ENCODE measurements at places on chromosomes 13 and 19. TPM values are rescaled to one million over a fixed set of nuclear protein-coding genes. Genes with fewer than 3 reads are reported as not detected.

CCDC8 gene
- total RNA-seq = not detected

DNA sequence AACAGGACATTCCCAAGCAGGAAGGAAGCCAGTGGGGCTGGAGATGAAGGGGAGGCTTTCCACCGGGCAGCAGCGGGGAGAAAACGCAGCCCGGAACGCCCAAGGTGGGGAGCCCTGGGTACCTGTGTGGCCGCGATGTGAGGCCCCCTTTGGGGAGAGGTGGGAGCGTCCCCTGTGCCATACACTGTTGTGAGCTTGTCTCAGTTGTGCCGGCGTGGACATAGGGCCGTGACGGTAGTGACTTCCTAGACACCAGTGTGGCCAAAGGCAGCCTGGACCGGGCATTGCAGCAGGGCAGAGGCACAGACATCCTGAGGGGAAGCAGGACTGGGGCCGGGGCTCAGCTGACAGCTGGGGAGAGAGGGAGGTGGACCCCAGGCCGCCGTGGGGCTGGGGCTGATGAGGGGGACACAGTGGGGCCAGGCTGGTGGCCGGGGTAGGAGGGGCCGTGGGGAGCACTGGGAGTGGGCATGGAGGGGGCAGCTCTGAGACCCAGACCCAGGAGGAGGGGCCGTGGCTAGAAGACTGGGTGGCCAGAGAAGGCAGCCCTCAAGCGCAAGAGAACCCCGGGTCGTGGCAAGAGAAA is 38.5 kb upstream of the TFDP1 start:
- DNase-seq = no peak
- H3K4me3 ChIP-seq = no peak overlapping the region
- H3K4me1 ChIP-seq = peaks cover 2% of the 10 kb centered on the region
- H3K27me3 ChIP-seq = no peaks in the 10 kb centered on the region
- H3K36me3 ChIP-seq = peaks cover 7% of the 10 kb centered on the region

DNA sequence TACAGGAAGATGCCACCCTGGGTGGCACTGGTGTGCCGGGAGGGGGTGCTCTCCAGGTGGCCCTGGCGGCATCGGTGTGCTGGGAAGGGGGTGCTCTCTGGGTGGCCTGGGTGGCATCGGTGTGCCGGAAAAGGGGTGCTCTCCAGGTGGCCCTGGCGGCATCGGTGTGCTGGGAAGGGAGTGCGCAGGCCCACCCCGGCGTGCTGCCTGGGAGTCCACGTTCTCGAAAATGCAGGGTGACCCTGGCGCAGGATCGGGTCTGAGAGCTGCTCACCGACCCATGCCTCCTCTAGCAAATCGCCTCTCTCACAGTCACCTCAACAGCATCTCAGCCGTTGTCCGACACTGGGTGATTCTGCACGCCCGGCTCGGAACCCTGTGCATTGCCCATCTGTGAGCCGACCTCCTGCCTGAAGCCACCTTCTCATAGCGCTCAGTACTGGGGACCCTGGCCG is 36.4 kb downstream of the RASA3 start:
- H3K4me1 ChIP-seq = peaks cover 64% of the 10 kb centered on the region
- peaks cover 29% of the 10 kb centered on the region for H3K36me3 ChIP-seq
- H3K27me3 ChIP-seq = no peaks in the 10 kb centered on the region
- H3K27ac ChIP-seq = peak overlapping the region; percentile 81

ENOX1 gene
- total RNA-seq = 0.28 TPM

DNA sequence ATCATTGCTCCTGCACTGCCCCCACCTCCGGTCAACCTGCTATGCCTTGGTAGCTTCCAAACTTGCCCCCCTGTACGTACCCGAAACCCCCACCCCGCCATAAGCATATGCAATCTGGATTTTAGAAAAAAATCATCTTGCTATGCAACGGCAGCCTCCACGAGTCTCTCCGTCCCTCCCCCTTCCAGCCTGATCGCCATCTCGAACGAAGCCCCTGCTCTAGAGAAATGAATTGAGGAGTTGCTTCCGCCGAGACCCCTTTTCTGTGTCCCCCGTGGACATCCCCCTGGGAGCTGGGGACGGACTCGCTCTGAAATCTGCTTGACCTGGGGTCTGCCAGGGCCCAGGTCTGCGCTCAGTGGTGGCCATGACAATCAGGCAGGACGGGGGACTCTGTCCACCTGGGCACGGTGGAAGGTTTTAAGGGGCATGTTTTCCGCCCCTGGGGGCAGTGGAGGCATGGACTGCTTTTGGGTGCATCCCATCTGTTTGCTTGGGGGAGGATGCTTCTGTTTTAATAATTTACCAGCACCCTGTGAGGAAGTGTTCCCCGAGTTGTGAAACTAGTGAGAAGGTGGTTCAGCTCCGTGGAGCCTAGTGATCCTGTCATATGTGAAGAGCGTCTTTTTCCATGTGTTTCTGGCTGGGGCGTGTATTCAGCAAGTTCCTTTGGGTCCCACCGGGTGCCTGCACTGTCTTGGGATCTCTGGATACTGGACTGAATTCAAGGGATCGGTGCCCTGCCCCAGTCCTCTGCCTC is 1.0 kb downstream of the KDM4B start:
- H3K36me3 ChIP-seq = peaks cover 12% of the 10 kb centered on the region
- peak; percentile 35 for DNase-seq
- H3K4me1 ChIP-seq = peaks cover 33% of the 10 kb centered on the region
- H3K4me3 ChIP-seq = peak overlapping the region; percentile 91
- H3K27me3 ChIP-seq = no peaks in the 10 kb centered on the region

ZNF784 gene
- 4.3 TPM for total RNA-seq

CD209 gene
- not detected for total RNA-seq

MBD3L3 gene
- total RNA-seq = not detected

CD37 gene
- total RNA-seq = 191 TPM

GRCh38 chr19:1090731-1091543 is 4.2 kb downstream of the POLR2E start:
- H3K4me3 ChIP-seq = no peak overlapping the region
- DNase-seq = no peak
- peaks cover 42% of the 10 kb centered on the region for H3K4me1 ChIP-seq
- H3K27me3 ChIP-seq = no peaks in the 10 kb centered on the region
- no peak overlapping the region for H3K27ac ChIP-seq

- no peak overlapping the region for H3K4me3 ChIP-seq
- H3K4me1 ChIP-seq = peaks cover 12% of the 10 kb centered on the region
- H3K27me3 ChIP-seq = peaks cover 26% of the 10 kb centered on the region
- H3K36me3 ChIP-seq = no peaks in the 10 kb centered on the region
- no peak for DNase-seq
Observed at GRCh38 chr19:40567040-40567749, 9.5 kb upstream of the SHKBP1 start.

- H3K4me3 ChIP-seq = no peak overlapping the region
- H3K36me3 ChIP-seq = no peaks in the 10 kb centered on the region
- H3K27ac ChIP-seq = no peak overlapping the region
- peaks cover 11% of the 10 kb centered on the region for H3K4me1 ChIP-seq
Observed at GRCh38 chr19:44794610-44795009, 14.3 kb upstream of the BCAM start.

- no peaks in the 10 kb centered on the region for H3K36me3 ChIP-seq
- peak; percentile 64 for DNase-seq
- H3K4me3 ChIP-seq = peak within 1 kb of the TSS; percentile 87
- H3K27me3 ChIP-seq = peaks cover 2% of the 10 kb centered on the region
Observed at GRCh38 chr19:14072535-14073260, at the start of gene MISP3. MISP3 (plus strand) TSS chr19:14072786; CDS start chr19:14073310, 524 bp downstream.

TTYH1 gene
- total RNA-seq = 0.19 TPM

DNA sequence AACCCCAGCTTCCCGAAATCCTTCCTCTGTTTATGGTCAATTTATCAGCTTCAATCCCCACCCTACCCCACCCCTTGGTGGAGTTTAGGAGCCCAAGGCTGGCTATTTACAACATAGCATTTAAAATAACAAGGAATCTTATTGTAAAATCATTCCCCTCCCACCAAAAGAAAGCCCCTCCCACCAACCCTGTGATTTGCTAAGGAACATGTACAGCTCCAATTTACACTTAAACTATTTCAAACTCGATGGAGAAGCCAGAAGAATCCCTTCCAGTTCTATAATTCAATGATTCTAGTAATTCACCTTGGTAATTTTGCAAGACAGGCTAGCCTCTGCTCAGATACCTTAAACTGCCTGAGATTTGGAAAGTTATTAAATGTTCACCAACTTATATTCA is 3.0 kb downstream of the LATS2 start:
- peaks cover 1% of the 10 kb centered on the region for H3K36me3 ChIP-seq
- no peak overlapping the region for H3K27ac ChIP-seq
- H3K4me1 ChIP-seq = peaks cover 3% of the 10 kb centered on the region
- H3K27me3 ChIP-seq = peaks cover 17% of the 10 kb centered on the region

DNA sequence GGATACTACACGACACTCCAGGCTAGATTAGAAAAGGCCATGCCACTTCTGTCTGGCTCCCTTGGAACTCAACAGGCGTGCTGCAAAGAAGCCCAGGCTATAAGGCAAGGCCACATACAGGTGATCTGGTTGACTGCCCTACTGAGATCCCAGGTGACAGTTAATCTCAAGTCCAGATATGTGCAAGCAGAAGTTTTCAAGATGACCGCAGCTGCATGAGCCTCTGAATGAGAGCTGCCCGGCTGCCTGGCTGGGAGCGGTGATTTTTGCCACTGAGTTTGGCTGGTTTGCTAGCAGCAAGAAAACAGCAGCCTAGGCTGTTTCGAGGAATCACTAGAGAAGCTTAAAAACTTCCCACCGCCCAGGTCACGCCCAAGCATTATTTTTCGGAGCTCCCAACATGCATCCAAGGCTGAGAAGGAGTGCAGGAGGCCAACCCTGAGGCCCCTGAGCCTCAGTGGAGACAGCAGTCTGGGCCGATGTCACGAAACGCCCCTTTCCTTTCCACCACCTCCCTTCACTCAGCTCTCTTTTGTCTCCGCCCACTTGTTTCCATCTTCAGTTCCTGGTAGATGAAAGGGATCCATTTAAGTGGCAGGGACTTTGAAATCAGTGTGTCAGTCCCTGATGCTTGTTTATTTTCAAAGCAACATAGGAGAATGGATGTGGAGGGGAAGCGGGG is 14.0 kb upstream of the URI1 start:
- H3K27ac ChIP-seq = no peak overlapping the region
- H3K4me3 ChIP-seq = no peak overlapping the region
- no peaks in the 10 kb centered on the region for H3K36me3 ChIP-seq
- peaks cover 3% of the 10 kb centered on the region for H3K27me3 ChIP-seq

TNNI3 gene
- 0.32 TPM for total RNA-seq

OVOL3 gene
- total RNA-seq = not detected

DNA sequence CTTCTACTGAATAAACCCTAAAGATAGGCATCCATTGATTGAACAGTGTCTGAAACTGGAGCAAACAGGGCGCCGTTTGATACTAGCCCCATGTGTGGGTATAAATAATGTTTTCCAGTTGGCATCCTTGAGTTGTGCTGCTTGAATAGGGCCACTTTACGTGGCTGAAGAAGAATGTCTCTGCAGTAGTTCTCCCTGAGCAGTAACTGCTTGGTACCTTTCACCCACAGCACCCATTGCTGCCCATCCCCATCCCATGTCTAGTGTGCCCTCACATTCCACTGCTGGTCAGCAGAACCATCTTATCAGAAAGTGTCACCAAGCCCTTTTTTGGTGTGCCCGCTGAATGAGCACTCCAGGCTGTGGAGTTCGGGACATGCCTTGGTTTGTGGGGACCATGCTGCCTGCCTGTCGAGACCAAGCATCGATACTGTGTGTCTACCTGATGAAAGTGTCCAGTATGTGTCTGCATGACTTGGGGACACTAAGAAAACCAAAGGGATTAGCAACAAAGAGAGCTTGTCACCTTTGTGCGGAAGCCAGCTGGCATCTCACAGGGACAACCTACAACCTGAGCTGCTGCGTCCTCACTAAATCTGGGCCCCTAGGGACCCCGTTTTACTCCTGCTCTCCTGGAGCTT is 162.0 kb downstream of the TM9SF2 start:
- H3K27ac ChIP-seq = no peak overlapping the region
- no peak for DNase-seq
- no peak overlapping the region for H3K4me3 ChIP-seq
- no peaks in the 10 kb centered on the region for H3K36me3 ChIP-seq

DNA sequence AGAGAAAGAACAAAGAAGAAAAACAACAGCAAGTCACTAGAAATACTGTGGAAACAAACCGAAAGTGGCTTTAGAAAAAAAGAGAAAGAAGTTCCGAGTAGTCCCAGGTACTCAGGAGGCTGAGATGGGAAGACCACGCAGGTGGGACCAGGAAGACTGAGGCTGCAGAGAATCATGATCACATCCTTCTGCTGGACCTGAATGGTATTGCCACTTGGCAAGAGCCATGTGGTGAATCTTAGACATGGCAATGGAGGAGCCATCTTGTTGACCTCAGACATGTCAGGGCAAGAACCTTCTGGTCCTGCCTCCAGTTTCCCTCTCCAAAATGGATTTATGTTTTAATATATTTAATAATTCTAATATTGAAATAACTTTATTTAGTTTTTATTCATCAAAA is 37.4 kb upstream of the ZNF724 start:
- H3K36me3 ChIP-seq = peaks cover 6% of the 10 kb centered on the region
- H3K27ac ChIP-seq = no peak overlapping the region
- H3K27me3 ChIP-seq = peaks cover 1% of the 10 kb centered on the region
- H3K4me3 ChIP-seq = no peak overlapping the region

UBXN6 gene
- total RNA-seq = 32.9 TPM

- H3K27ac ChIP-seq = no peak within 1 kb of the TSS
- H3K4me1 ChIP-seq = peaks cover 16% of the 10 kb centered on the region
- DNase-seq = no peak
- peaks cover 7% of the 10 kb centered on the region for H3K27me3 ChIP-seq
Observed at GRCh38 chr19:10587022-10587838, at the start of gene AP1M2. AP1M2 (minus strand) TSS chr19:10587312; CDS start chr19:10587231, 81 bp downstream.

CCDC194 gene
- total RNA-seq = 0.97 TPM

DNA sequence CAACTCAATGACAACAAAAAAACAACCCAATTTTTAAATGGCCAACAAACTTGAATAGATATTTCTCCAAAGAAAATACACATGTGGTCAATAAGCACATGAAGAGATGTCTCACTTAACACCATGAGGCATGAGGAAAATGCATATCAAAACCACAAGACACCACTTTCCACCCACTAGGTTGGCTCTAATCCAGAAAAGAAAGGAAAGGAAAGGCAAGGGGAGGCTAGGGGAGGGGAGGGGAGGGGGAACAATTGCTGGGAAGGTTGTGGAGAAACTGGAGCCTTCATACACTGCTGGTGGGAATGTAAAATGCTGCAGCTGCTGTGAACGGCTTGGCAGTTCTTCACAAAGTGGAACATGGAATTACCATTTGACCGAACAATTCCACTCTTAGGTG is 854.3 kb downstream of the UQCRFS1 start:
- DNase-seq = no peak
- no peaks in the 10 kb centered on the region for H3K4me1 ChIP-seq
- H3K4me3 ChIP-seq = no peak overlapping the region
- H3K36me3 ChIP-seq = no peaks in the 10 kb centered on the region

DNA sequence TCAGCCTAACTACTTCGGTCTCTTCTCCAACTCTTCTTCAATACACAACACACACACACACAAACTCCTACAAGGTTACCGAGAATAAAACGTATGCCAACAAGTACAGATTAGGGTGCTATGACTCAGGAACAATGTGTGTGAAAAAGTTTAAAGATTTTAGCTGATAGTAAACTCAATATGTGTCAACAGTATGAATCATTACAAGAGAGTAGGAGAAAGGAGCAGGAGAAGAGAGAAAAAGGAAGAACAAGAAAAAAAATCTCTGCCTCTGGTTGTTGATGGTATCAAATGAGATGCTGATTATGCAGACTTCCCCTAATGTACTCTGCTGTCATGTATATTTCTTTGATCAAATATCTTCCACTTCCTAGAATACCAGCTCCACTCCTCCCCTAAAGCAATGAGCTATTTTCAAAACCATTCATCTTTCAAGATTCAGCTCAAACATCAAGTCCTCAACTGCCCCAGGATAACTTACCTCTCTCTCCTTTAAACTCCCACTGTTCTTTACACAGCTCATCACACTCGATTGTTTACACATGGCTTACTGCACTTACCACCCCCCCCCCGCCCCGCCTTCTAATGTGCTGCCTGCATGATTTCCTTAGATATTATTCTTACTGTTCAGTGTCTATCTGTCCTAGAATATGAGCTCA is 95.6 kb downstream of the FAM216B start:
- H3K4me3 ChIP-seq = no peak overlapping the region
- H3K36me3 ChIP-seq = no peaks in the 10 kb centered on the region
- H3K27ac ChIP-seq = peak overlapping the region; percentile 20
- no peak for DNase-seq
- H3K27me3 ChIP-seq = peaks cover 18% of the 10 kb centered on the region
- H3K4me1 ChIP-seq = peaks cover 17% of the 10 kb centered on the region
